ENCODE measurements at places on chromosomes 12 and 14. TPM values are rescaled to one million over a fixed set of nuclear protein-coding genes. Genes with fewer than 3 reads are reported as not detected.

DNA sequence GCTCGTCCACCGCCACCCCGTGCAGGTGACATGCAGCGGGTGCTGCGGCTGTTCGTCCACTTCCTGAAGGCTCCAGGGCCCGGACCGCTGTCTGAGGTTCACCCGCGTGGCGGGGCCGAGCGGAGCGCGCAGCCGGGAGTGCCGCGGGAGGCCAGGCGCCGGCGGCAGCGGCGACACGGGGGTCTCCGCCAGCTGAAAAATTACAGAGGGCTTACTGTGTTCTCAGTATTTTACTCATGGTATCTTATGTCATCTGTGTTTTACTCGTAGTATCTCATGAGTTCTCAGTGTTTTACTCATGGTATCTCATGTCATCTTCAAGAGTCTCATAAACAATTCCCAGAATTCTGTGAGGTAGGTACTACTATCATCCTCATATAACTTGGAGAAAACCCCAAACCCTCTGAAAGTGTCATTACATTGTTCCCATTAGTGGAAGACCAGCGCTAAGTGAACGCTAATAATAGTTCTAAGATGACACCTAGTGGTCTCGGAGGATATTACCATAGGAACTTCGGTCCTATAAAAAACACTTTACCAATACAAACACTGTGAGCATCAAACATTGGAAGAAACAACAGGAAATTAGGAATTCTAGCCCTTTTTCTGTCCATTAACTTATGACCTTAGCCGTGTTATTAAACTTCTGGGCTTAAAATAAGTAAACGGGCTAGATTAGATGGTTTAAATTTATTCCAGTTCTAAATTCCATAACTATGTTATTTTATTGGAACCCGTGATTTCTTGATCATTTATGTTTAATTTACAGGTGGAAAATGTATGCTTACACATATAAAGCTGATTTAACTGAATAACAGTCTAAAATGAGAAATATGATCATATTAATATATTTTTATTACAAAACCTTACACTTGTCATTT is 32.4 kb downstream of the AK7 start:
- DNase-seq = peak; percentile 78

DNA sequence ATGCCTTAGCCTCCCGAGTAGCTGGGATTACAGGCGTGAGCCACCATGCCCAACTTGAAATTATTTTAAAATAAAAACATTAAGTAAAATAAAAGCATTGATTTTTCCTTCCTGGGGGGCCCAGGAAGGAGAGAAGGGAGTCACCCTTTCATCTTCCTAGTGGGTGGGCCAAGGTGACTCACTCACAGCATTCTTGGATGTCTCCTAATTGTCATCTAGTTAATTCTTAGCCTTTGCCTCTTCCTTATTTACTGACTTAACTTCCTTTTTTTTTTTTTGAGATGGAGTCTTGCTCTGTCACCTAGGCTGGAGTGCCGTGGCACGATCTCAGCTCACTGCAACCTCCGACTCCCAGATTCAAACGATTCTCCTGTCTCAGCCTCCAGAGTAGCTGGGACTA is 29.2 kb downstream of the TMEM120B start:
- DNase-seq = no peak

- no peak for DNase-seq
These were observed 25.9 kb downstream of the CD9 start for GRCh38 chr12:6226002-6226678.

GRCh38 chr12:83386527-83387264 is 700.0 kb downstream of the TMTC2 start:
- no peak for DNase-seq

- peak; percentile 48 for DNase-seq
These were observed 6.7 kb downstream of the CDKN1B start for GRCh38 chr12:12723681-12724420.

Gene PDE3A
- not detected for total RNA-seq

Gene ITPK1
- total RNA-seq = 20.6 TPM
